ENCODE measurements at places on chromosomes 13 and 19.

GRCh38 chr19:30173593-30174356, 198.4 kb upstream of the ZNF536 start:
- no peak for DNase-seq

- no peak for DNase-seq
Observed at GRCh38 chr19:28963486-28964250, 249.3 kb downstream of the UQCRFS1 start.

DNA sequence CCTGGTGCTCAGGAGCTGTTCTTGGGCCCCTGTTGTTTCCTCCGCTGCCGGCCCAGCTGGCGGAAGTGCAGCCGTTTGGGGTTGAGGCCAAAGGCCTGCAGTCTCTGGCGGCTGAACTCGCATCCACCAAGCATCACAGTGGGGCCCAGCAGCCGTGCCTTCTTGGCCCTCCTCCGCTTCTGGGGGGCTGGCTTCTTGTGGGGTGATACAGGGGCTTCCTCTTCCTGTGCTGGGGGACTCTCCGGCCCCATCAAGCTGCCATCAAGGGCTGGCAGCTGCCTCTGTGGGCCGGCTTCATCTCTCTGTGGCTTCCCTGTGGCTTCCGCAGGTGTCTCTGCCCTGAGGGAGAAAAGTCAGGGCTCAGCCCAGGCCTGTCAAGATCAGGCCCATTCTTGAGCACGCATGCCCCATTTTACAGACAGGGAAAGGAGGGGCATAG, 10.3 kb downstream of the ATG4D start:
- no peak for DNase-seq

DNA sequence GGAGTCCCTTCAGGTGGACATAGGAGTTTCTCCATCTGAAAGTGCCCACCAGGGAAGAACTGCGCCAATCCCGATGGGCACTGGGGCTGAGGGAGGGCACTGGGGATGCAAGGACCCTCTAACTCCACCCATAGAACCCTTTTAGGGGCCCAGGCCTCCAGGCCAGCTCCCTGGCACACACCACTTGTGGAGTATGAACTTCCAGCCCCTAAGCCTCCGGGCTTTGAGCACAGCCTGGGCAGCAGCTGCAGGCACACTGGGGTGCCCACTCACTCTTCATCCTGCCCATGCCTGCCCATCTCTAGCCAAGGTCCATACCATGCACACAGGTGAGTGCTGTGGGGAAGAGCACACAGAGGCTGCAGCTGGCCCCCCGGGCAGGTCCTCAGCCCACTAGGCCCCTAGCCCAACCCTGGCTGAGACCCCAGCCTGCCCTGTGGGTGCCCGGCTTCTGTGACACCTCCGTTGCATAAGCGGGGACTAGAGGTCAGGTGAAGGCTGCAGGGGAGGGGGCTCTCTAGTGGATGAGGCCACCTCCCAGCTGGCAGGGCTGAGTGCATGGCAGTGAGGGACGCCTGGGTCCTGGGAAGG, 14.6 kb upstream of the SLC7A10 start:
- DNase-seq, result no peak

DNA sequence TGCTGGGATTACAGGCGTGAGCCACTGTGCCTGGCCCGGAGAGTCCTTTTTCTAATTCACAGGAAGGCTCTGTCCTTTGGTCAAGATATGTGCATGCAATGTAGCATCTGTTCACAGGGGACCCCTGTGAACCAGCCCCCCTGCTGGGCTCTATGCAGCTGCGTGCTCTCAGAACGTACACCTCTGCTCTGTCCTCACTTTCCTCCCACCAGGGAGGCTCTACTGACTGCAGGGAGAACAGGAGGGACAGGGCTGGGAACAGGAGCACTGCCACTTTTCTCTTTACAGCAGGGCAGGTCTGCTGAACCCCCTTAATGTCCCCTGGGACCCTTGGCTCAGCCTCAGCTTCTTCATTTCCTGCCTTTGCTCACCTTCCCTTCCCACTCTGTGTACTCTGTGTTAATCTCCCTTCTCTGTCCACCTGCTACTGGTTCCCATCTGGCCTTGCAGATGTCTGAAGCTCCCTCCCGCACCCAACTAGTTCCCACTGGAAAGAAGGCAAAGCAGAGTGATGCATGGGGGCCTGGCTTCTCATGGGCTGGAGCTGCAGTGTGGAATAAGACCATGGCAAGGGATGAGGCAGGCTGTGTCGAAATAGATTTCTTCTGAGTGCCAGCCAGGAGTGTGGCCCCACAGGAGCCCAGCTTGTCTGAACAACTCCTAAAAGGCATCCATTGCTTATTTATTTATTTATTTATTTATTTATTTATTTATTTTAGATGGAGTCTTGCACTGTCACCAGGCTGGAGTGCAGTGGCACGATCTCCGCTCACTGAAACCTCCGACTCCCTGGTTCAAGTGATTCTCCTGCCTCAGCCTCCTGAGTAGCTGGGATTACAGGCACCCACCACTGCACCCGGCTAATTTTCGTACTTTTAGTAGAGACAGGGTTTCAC, 7.2 kb downstream of the ADGRE2 start:
- no peak for DNase-seq

DNA sequence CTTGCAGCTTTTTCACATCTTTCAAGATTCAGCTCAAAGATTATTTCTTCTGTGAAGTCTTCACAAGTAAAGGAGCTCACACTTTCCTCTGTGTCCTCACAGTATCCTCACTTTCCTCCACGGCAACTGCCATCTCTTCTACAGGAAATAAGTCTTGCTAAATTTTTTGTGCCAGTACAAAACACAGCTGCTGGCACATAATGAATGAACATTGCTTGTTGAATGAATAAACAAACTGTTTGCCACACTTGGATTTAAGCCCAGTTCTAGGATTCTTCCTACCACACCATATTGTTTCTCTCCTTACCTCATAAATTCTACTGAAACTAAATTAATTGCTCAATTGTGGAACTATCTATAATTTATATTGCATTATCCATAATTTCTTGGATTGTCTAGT, 59.5 kb downstream of the RAP2A start:
- no peak for DNase-seq

DNA sequence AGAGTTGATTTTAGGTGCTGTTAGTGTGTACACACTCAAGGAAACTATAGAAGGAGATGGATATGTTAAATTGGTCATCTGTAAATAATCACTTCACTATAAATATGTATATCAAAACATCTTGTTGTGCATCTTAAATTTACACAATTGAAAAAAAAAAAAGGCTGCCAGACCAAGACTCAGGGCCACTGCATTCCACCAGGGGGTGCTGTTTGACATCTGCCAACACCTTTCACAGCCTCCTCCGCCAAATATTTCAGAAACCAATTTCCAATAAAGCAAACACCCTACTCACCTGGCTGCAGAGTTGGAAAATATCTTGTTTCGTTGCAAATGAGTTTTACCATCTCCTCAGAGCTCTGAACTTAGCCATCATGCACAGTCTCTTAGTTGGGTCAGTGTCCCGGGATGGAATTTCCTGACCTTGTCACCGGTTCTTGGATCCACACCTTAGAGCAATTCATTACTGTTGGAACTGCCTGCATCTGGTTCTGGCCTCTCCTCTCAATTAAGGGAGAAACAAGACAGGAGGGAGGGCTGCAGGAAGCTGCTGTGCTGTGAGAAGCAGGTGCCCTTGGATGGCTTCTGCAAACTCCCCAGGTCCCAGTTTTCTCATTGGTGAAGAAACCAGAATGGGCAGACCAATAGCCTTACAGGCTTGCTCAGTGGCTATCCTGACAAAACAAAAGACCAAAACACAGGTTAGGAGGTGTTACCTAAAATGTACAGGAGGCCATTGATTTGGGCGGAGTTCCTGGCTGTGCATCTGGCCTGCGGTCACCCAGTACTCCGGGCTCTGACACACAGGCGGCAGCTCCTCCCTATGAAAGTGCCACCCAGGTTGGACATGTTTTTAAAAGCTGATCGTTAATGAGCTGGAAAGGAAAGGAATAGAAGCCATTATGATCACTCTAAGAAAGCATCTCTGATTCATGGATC, 746.6 kb downstream of the UQCRFS1 start:
- no peak for DNase-seq

GRCh38 chr13:74550039-74550438, 415.8 kb upstream of the KLF12 start:
- no peak for DNase-seq

DNA sequence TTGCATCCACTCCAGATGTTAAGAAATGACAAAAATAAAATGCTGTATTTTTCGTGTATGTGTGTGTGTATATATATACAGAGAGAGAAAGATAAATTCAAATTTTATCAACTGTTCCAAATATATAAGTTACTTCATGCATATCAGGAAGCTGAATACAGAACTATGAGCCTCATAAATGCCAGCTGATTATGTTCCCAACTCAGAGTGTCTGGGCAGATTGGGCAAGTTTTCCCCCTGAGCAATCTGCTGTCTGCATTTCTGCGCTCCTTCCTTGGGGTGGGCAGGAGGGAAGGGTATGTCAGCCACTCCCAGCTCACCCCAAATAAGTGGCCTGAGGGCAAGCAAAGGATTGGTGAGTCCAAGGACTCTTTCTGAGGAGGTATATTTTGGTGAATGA, 154.1 kb downstream of the DCLK1 start:
- DNase-seq, result no peak

- no peak for DNase-seq
Observed at GRCh38 chr19:56125806-56126590, 4.9 kb upstream of the ZNF787 start.

DNA sequence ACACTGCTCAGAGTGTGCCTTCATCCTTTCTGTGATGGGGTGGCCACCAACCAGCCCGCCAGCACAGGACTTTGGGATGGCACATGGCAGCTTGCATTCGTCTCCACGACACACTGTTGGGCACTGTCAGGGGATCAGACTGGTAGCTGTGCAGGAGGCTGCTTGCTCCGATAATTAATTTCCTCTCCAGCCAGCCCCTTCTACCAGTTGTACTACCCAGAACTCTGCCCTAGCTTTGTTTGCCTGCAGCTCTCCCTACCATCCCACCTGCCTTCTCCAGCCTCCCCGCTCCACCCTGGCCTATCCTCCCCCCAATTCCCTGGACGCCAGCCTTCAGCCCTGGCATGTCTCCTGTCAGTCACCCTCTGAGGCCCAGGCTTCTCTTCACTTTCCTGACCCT, 228.3 kb downstream of the TSHZ3 start:
- no peak for DNase-seq

GRCh38 chr19:58054901-58055874, 3.9 kb upstream of the ZNF135 start:
- DNase-seq, result no peak

DNA sequence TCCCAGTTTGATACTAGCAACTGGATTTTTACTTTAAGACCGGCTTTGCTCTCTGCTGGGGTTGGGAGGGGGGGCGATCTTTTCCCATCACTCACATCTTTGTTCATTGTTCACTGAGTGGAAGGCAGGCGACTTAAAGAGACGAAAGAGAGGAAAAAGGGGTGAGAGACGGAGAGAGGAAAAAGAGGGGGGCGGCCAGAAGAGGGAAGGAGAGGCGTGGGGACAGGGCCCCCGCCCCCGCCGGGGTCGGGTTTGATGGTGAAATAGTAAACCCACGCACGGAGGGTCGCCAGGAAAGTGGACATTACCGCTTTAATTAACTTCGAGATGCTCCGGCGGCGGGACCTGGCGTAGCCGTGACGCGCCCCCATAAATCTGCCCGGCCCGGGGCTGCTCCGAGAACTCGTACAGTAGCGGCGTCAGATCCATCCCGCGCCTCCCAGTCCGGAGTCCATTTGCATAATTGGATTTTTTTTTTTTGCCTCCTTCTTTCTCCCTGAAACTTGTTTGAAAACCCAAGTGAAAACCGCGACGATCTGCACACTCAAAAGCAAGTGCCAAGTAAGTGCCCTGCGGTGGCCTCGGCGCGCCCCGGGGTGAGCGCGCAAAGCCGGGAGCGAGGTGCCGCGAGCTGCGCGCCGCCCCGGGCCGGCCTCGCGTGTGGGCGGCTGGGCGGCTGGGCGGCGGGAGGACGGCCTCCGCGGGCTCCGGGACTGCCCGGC, 143.9 kb upstream of the ZNF536 start:
- DNase-seq, result no peak

DNA sequence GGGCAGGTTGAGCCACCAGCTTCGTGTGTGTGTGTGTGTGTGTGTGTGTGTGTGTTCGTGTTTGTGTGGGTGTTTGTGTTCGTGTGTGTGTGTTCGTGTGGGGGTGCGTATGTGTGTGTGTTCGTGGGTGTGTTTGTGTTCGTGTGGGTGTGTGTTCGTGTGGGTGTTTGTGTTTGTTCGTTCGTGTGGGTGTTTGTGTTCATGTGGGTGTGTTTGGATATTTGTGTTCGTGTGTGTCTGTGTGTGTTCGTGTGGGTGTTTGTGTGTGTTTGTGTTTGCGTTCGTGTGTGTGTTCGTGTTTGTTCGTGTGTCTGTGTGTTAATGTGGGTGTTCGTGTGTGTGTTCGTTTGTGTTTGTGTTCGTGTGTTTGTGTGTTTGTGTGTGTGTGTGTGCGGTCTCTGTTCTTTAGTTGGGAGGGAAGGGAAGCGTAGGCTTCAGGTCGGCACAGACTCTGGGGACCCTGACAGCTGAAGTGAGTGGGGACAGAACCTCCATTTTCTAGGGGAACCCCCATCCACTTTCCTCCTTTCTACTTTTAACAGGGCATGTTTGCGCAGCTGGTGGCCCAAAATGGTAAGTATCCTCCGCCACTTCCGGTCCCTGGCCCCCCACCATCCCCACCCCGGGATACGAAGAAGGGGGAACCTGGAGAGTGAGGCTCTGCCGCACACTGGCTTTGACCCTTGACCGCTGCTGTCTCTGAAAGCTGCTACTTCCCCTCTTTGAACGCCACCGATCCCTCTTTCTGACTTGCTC, 1.6 kb downstream of the TNFSF9 start:
- DNase-seq, result no peak

- DNase-seq, result no peak
Observed at GRCh38 chr13:46647512-46648065, 94.6 kb downstream of the LRCH1 start.

DNA sequence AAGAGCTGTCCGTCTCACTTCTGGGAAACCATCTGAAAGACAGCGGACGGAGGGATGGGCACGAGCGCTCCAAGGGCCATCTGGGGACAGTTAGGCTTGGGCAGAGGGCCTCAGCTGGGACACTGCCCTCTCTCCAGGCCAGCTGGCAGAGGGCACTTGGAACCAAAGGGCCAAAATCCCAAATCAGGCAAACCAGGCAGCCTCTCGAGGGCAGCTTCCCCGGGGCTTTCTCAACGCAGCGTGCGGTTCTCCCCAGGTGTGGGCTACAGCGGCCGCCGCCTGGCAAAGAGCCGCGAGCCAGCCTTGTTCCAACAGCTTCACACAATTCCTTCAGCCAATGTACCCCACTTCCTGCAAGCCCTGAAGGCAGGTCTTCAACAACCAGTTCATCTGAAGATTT, 5.0 kb downstream of the MLLT1 start:
- no peak for DNase-seq

GRCh38 chr19:45059258-45059965, 16.9 kb downstream of the ZNF296 start:
- no peak for DNase-seq

DNA sequence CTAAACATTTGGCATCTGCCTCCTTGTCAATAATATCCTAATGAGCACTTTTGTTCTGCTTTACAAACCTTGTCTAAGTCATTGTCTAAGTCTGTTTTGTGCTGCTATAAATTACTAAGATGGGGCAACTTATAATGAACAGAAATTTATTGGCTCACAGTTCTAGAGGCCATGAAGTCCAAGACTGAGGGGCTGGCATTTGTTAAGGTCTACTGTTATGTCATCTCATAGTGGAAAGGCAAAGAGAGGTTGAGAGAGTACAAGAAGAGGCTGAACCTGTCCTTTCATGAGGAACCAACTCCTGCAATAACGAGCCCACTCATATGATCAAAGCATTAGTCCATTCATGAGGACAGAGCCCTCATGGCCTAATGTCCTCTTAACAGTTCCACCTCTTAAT, 72.7 kb upstream of the KLF12 start:
- DNase-seq, result no peak

GRCh38 chr13:99085808-99086266, 108.0 kb upstream of the DOCK9 start:
- DNase-seq, result no peak

GRCh38 chr13:33125821-33126570, 109.8 kb downstream of the KL start:
- no peak for DNase-seq
